ENCODE measurements at places on chromosomes 5 and 9.

GRCh38 chr5:68071736-68072135 is 143.8 kb upstream of the PIK3R1 start:
- DNase-seq, result no peak

- no peak for DNase-seq
Measured at GRCh38 chr5:76351176-76351575, 51.9 kb upstream of the IQGAP2 start.

DNA sequence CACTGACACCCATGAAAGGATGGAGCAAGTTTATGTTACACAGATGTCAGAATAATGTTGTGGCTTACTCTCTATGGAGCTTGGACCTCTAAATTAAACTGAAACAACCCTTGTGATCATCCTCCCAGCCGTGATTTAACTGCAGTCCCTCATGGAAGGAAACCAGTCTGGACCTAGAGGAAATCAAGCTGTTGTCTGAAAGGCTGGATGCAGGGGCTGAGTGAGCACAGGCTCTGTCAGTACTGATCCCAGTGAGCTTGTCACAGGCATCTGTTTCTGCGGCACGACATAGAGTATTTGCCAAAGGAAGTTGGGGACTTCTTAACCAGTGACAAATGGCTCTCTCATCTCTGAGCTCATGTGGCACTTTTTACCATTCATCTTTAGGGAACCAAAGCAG is 282.9 kb upstream of the MAP3K1 start:
- no peak for DNase-seq

DNA sequence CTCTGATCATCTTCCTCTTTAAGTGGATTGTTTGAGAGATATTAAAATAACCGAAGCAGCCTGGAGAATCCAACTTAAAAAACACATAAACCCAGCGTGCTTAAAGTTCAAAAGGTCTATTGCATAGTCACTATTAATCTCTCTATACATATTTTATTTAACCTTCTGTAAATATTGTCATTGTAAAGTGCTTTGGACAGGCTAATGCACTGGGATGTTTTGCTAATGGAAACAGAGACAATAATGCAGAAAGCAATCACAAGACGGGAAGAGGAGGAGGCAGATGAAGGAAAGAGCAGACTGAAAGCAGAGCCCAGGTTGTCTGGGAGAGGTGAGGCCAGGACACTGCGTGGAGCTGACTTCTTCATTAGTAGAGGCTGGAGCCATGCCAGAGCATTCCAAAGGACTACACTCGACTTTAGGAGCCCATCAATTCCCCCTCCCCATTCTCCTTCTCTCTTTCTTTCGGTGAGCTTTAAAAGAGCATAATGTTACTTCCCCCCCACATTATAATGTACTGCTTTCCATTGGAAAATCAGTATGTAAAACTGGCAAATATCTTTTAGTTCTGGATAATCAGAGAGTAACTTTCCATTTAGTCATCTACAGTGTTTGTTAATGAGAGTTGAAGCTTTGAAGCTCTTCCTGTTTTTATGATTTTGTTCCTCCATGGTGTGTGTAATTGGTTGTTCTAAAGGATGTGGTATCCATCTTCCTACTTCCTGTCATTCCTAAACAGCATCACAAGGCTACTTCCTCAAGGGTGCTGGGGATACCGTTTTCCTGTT is 307.3 kb upstream of the MPDZ start:
- DNase-seq, result no peak
